Activated naive CD4-positive, alpha-beta T cell treated with Interleukin-2 at 50 U/mL for 16 hours (primary cell): ENCODE measurements at places on chromosomes 3 and 15.

DNA sequence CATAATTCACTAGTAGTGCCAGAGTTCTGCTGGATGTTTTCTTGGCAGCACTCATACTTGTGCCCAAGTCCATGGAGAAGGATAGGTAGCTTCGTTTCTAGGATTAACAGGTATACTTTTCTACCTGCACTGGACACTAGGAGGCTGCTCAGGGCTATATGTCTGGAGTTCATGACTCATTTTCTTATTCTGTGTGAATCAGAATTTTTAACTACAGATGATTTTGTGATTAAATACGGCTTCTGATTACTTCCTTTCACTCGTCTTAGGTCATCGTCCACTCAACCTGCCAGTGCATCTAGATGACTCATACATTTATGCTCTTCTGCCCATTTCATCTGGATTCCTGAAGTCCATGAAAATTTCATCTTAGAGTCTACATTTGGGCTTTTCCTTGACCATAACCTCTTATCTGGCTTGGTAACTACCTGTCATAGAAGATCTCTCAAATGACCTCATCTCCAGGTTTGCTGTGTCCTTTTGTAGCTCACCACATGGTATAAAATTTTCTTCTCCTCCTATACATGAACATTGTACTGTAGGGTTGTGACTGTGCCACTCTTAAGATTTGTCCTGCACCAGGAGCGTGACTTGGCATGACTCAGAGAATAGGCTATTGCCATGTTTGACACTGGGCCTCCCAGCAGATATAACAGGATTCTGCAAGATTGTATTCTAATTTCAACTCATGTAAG is 66.7 kb upstream of the GCSAM start:
- DNase-seq = no peak

GRCh38 chr3:10933021-10933420 is 59.5 kb upstream of the SLC6A1 start:
- DNase-seq = no peak

DNA sequence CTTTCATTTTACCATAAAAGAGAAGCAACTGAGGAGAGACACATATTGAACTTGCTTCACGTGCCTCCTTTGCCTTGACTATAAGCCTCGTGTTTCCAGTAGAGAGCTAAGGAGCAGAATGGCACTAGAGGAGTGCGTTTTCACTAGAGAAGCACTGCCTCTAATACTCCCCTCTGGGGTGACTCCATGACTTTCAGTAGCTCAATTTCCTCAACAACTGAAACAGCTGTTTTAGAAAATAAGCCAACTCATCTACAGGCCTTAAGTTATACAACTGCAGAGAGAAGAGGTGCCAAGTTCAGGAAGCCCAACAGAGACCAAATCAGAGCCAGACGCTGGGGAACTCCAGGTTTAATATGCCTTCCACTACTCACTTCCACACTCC is 1.9 kb downstream of the UBP1 start:
- no peak for DNase-seq

DNA sequence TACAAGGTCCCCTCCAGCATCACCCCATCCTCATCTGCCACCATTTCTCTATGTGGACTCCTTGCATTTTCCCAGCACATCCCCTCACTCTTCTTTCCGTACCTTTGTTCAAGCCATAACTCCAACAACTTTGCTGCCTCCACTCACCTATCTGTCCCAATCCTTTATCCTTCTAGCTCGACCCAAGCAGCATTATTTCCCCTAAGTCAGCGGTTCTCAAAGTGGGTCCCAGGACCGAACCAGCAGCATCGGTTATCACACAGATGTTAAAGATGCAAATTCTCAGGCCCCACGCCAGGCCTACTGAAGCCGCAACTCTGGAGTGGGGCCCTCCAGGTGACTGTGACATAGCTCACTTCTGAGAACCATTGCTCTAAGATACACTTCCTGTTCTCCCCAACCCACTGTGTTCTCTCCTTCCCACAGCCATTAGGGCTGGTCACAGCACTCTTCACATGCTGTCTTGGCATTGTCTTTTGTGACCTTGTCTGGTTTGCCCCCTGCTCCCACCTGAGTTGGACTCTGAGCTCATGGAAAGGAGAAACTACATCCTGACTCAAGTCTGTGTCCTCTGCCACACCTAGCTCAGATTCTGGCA is 56.2 kb downstream of the AAGAB start:
- DNase-seq = no peak

GRCh38 chr3:44996556-44996969 is 20.5 kb downstream of the EXOSC7 start:
- DNase-seq = no peak

- DNase-seq = no peak
Observed at GRCh38 chr3:153679714-153680113, 441.5 kb upstream of the ARHGEF26 start.

- DNase-seq = no peak
Observed at GRCh38 chr3:37993460-37993819, 2.9 kb downstream of the VILL start.

- DNase-seq = peak; percentile 47
Observed at GRCh38 chr15:31346367-31347066, 19.9 kb downstream of the KLF13 start.

GRCh38 chr15:29101491-29101890 is 168.1 kb downstream of the NSMCE3 start:
- no peak for DNase-seq

DNA sequence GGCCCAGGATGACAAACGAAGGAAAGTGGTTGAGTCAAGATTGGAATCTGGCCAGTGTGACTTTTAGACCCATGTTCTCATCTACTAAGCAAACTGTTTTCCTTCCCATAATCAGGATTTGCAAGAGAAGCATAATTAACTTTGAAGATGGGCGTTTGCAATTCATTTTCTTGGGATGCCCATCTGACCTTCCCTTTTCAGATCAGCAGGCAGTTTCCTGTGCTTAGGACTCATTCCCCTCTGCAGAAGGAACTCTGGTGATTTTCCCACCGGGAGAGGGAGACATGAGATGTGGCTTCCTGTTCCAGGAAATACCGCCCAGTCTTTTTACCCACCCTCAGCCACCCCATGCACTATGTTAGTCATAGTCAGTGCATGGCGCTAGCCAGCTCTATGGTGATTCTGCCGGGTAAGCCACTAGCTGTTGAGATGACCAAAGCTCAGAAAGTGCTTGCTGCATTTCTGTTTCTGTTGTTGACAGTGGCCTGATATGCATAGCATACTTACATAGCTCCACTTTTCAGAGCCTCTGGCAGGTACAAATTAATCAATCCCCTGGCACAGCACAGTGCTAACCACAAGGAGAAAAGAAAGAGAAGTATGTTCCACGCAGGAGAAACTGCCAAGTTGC is 129.4 kb downstream of the VGLL4 start:
- DNase-seq = no peak
